ENCODE measurements at places on chromosomes 13 and 19. TPM values are rescaled to one million over a fixed set of nuclear protein-coding genes. Genes with fewer than 3 reads are reported as not detected.

Gene ZNF302
- total RNA-seq, result 12.3 TPM

Gene ZNF91
- 23.8 TPM for total RNA-seq

Gene HSD17B14
- total RNA-seq, result 0.27 TPM

Gene ZNF554
- total RNA-seq, result 1.7 TPM

Gene CBY2
- total RNA-seq, result not detected

Gene SLC25A41
- 0.38 TPM for total RNA-seq

Gene GGN
- 0.11 TPM for total RNA-seq

Gene FCGBP
- 1.5 TPM for total RNA-seq

Gene IGFL2
- not detected for total RNA-seq

Gene FRY
- total RNA-seq, result 0.44 TPM

Gene NCAN
- total RNA-seq, result not detected

Gene SIGLEC9
- total RNA-seq, result 0.48 TPM

Gene ZNF177
- 0.36 TPM for total RNA-seq

Gene SMIM7
- 56.3 TPM for total RNA-seq

Gene IGFL1
- total RNA-seq, result not detected

Gene GPC6
- not detected for total RNA-seq

Gene SCEL
- total RNA-seq, result not detected

Gene TMEM59L
- not detected for total RNA-seq

Gene ZNF540
- total RNA-seq, result 0.84 TPM

Gene KATNAL1
- total RNA-seq, result 12.3 TPM

Gene KLK14
- total RNA-seq, result 0.57 TPM

Gene ZNF575
- 1.3 TPM for total RNA-seq

Gene ACTMAP
- 9.2 TPM for total RNA-seq

Gene THSD8
- 29.9 TPM for total RNA-seq

Gene OVOL3
- total RNA-seq, result not detected

Gene ZFP36
- 17.4 TPM for total RNA-seq

Gene OR7E24
- total RNA-seq, result not detected

Gene EMP3
- 244 TPM for total RNA-seq

Gene BEST2
- not detected for total RNA-seq

Gene SBSN
- total RNA-seq, result not detected

Gene CABP5
- not detected for total RNA-seq

Gene GPR4
- not detected for total RNA-seq

Gene UBE2L5
- total RNA-seq, result not detected

Gene SOHLH2
- not detected for total RNA-seq

Gene ZNF431
- 12.2 TPM for total RNA-seq

Gene FPR2
- total RNA-seq, result not detected

Gene IZUMO2
- total RNA-seq, result not detected

Gene EPSTI1
- 3.0 TPM for total RNA-seq

Gene SPACA4
- not detected for total RNA-seq

Gene NOSIP
- total RNA-seq, result 59.7 TPM

All from activated CD8-positive, alpha-beta memory T cell treated with anti-CD3 and anti-CD28 coated beads for 36 hours (primary cell).